ENCODE measurements at places on chromosomes 13 and 19.

DNA sequence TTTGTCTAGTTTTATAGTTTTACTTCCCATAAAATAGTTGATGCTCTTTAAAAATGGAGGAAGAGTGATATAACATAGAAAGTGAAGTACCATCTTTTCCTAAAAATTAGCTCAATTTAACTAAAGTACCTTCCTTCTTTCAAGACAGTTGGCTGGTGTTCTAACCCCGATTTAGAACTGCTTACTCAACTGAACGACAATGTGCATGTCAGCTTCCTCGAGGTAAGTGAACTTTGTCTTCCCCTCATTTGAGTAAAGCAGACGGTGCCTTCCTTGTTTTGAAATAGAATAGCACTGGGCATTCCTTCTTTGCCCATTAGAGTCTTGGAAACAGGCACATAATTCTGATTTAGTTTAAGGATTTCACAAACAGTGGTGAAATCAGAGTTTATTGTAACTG, 1519.2 kb downstream of the EFNB2 start:
- no peak for DNase-seq

DNA sequence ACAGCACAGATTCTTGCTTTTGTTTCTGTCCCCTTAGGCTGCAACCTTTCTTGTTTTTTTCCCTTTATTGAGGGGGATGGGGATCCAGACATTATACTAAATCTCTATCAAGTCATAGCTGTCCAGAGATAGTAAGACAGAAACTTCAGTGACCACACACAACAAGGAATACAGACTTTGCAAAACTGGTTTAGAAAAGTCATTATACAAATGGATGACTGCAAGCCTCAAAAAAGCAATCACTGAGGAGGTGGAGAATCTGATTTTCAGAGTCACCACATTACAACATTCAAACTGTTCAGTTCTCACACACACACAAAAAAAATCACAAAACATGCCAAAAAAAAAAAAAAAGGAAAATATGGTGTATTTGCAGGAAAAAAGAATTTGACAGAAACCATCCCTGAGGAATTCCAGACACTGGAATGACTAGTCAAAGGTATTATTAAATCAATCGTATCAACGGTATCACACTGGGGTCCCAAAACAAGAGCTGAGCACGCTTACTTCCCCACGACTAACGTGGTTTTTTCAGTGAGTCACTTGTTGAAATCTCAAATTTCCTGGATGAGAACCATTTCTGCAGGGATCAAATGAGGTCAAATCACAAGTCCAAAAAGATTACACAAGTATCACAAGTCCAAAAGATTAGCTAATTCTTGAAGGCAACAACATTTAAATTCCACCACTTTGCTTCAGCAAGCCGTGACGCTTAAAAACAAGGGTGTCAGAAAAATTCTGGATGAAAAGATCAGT, 41.2 kb downstream of the USP12 start:
- no peak for DNase-seq

DNA sequence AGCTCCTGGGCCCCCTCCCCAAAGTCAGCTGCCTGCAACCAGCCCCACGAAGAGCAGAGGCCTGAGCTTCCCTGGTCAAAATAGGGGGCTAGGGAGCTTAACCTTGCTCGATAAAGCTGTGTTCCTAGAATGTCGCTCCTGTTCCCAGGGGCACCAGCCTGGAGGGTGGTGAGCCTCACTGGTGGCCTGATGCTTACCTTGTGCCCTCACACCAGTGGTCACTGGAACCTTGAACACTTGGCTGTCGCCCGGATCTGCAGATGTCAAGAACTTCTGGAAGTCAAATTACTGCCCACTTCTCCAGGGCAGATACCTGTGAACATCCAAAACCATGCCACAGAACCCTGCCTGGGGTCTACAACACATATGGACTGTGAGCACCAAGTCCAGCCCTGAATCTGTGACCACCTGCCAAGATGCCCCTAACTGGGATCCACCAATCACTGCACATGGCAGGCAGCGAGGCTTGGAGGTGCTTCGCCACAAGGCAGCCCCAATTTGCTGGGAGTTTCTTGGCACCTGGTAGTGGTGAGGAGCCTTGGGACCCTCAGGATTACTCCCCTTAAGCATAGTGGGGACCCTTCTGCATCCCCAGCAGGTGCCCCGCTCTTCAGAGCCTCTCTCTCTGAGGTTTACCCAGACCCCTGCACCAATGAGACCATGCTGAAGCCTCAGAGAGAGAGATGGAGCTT, 4.7 kb upstream of the CEACAM5 start:
- DNase-seq: no peak

- no peak for DNase-seq
These were observed 520.1 kb downstream of the SUCLA2 start for GRCh38 chr13:47480951-47481350.

- DNase-seq: no peak
These were observed at the start of gene CRLF1 for GRCh38 chr19:18606281-18607225. Gene CRLF1 (minus strand): TSS chr19:18606799. CDS start chr19:18606656, 143 bp downstream.

- DNase-seq: no peak
These were observed 30.9 kb upstream of the ZNF562 start for GRCh38 chr19:9705836-9706235.

GRCh38 chr13:33146843-33147611, 130.8 kb downstream of the KL start:
- DNase-seq: no peak

DNA sequence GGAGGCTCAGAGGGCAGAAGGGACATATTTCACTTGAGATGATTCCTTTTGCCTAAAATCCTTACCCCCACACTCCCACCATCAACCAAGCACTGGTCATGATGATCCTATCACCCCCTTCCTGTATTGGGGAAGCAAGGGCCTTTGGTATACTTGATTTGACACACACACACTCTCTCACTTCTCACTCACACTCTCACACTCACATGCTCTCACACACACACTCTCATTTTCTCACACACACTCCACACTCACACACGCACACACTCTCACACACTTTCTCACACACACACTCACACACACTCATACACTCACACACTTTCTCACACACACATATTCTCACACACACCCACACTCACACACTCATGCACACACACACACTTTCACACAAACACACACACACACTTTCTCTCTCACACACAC, 8.6 kb downstream of the RGCC start:
- DNase-seq: no peak

DNA sequence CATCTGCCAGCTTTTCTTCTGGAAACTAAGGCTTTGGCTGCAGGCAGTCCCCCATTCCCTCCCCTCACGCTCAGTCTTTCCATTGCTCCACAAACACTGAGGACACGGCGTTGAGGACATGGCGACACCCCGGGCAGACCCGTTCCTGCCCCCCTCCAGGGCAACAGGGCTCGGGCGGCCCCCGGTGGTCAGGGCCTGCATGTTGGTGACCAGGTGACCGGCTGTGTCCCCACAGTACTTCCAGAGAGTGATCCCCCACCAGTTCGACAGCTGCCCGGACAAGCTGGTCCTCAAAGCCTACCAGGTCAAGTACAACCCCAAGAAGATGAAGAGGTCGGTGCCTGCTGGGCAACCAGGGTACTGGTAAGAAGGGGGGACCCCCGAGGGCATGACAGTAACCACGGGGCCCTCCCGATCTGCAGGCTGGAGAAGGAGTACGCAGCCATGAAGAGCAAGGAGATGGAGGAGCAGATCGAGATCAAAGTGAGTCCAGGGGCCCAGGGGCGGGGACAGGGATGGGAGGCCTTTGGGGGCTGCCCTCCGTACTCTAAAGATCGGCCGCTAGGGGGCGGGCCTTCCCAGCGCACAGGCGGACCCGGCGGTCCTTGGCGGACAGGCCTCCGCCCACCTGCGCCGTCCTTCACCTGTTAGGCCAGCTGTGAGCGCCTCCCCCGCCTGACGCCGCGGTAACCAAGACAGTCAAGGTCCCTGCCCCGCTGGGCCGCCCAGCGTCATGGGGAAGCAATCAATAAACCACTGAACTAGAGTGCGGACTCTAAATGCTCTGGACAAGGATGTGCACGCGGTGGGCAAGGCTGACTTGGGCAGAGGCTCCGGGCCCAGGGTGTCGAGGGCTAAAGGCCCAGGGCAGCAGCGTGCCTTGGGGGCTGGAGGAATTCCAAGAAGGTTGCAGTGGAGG, 21.1 kb downstream of the PRR36 start:
- DNase-seq: peak; percentile 59

DNA sequence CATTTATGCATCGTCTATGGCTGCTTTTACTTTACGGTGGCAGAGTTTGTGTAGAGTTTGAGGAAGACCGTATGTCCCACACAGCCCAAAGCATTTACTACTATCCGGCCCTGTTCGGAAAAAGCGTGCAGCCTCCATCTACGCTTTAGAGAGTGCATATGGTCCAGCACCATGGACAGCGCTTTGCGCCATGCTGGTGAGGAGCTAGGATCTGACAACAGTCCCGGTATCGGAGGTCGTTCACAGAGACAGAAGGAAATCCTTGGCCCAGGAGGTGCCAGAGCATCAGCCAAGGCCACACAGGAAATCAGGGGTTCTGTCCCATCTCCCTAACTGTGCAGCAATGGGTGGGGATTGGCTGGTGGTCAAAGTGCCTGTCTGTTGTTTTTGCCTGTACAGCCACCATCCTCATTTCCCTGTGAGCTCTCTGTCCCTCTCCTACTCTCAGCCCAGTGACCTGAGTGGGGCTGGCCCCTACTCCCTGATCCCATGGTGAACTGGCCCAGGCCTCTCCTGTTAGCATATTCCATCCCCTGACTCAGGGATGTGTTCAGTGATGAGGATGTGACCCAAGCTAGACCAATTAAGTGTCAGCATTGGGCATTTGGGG, 16.2 kb upstream of the PRODH2 start:
- peak; percentile 47 for DNase-seq

DNA sequence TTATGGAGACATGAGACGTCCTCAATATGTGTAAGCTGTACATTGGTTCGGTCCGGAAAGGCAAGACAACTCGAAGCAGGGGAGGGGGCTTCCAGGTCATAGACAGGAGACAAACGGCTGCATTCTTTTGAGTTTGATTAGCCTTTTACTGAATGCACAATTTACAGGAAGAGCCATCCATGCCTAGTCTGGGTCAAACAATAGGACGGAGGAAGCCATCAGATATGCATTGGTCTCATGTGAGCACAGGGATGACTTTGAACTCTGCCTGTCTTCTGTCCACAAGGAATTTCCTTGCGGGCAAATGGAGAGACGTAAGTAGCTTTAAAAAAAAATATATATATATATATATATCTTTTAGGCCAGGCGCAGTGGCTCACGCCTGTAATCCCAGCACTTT, 1.9 kb upstream of the CCNP start:
- no peak for DNase-seq

- no peak for DNase-seq
These were observed 4.4 kb downstream of the TEKTIP1 start for GRCh38 chr19:3543150-3544057.

DNA sequence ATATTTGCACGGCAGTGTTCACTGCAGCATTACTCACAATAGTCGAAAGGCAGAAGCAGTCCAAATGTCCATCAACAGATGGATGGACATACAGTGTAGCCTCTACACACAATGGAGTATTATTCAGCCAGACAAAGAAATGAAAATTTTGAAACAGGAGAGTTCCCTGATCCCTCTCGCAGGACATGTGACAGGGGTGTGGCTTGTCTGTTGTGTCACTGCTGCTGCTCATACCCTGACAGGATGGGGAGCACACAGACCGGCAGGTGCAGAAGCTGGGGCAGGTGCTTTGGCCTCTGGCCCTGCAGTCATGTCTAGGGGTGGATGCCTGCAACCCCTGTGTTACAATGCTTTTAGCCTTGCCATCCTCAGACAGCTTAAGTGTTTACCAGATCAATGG, 204.3 kb downstream of the EFNB2 start:
- DNase-seq: no peak

DNA sequence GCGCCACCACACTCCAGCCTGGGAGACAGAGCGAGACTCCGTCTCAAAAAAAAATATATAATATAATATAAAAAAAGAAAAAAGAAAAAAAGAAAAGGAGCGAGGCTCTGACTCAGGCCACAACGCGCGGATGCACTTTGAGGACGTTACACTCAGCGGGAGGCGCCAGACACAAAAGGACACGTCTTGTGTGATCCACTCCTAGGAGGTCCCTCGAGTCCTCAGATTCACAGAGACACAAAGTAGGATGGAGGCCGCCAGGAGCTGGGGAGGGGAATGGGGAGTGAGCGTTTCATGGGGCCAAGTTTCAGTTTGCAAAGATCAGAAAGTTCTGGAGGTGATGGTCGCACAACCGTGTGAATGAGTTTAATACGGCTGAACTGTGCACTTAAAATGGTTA, 8.5 kb upstream of the ABHD17A start:
- no peak for DNase-seq

Data from activated T-cell treated with anti-CD3 and anti-CD28 coated beads for 1 hour (primary cell).